ENCODE measurements at places on chromosomes 2 and 18.

GRCh38 chr2:152033011-152033925, 65.6 kb downstream of the CACNB4 start:
- no peak for DNase-seq

DNA sequence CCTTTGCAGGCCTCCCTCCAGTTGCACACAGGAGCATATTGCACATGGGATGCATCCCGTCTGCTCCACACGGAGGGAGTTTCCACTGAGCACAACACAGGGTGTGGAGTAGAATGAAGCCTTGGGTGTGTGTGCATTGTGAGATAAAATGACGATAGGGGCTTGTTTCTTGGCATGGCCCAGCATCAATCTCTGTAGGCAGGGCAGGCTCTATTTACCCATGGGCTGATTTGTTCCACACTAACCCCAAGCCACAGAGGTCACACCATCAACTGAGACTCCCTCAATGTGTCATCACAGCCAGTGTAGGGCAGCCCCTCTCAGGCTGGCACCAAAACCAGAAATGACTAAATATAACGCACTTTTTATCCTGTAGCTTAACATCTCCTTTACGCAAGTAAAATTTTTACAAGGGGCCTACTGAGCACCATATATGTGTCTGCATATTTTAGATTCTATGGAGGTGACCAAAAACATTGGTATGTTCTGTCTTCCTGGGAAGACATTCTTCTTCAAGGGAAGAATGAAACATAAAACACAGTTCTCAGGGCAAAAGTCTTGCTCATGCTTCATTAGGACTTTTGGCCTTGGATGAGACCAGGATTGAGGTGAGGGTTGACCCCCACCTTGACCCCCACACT, 2.7 kb upstream of the GKN1 start:
- no peak for DNase-seq

GRCh38 chr2:27135478-27135955, 1.1 kb upstream of the PREB start:
- DNase-seq = no peak

DNA sequence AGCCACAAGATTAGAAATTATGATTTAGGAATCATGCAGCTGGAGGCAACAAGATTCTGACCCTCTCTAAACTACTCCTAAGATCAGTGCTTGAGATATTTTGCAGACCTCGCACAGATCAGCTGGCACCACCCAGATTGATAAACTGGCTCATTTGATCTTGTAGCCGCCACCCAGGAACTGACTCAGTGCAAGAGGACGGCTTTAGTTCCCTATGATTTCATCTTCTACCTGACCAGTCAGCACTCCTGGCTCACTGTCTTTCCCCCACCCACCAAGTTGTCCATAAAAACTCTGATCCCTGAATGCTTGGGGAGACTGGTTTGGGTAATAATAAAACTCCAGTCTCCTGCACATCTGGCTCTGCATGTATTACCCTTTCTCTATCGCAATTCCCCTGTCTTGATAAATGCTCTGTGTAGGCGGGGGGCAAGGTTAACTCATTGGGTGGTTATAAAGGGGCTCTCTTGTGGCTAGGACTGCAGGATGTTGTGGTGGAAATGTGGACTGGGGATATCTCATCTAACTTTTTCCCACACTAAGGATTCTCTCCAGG, 96.1 kb downstream of the ARL6IP6 start:
- no peak for DNase-seq

DNA sequence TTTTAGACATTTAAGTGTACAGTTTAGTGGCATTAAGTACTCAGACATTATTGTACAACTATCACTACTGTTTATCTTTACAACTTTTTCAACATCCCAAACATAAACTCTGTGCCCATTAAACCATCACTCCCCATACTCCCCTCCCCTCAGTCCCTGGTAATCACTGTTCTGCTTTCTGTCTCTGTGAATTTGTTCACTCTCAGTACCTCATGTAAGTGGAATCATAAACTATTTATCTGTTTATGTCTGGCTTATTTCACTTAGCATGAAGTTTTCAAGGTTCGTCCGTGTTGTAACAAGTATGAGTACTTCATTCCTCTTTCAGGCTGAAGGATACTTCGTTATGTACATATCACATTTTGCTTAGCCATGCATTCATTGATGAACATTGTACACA, 9.8 kb upstream of the RUFY4 start:
- no peak for DNase-seq

- DNase-seq = no peak
Measured at GRCh38 chr18:33755931-33756560, 178.0 kb downstream of the ASXL3 start.
